ENCODE measurements at places on chromosomes 2 and 18. TPM values are rescaled to one million over a fixed set of nuclear protein-coding genes. Genes with fewer than 3 reads are reported as not detected.

Gene ARHGAP15
- 2.8 TPM for total RNA-seq

Gene FRZB
- total RNA-seq, result 32.9 TPM

Gene GKN1
- total RNA-seq, result not detected

Gene WDR75
- total RNA-seq, result 53.2 TPM

Gene DSG1
- not detected for total RNA-seq

Gene UGT1A10
- not detected for total RNA-seq

Gene KCNK3
- total RNA-seq, result 0.68 TPM

GRCh38 chr2:68362069-68362468 lies 3.0 kb upstream of the PLEK start:
- DNase-seq, result peak; percentile 56

DNA sequence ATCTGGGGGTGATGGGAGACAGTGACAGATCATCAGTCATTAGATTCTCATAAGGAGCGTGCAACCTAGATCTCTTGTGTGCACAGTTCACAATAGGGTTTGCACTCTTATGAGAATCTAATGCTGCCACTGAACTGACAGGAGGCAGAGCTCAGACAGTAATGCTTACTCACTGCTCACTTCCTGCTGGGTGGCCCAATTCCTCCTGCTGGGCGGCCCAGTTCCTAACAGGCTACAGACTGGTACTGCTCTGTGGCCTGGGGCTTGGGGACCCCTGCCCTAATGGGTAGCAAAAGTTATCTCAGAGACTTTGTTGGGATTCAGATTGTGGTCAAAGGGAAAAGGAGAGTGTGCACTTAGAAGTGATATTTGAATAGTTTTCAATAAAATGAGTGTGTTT lies 840.1 kb upstream of the ID2 start:
- DNase-seq, result no peak

- no peak for DNase-seq
Observed at GRCh38 chr2:205453202-205453601, 229.1 kb upstream of the NRP2 start.

GRCh38 chr2:205778356-205778755 lies 96.1 kb downstream of the NRP2 start:
- no peak for DNase-seq

GRCh38 chr2:174486563-174487107 lies at the start of gene GPR155:
TSS of gene GPR155 (minus strand) at chr2:174487029. CDS start at chr2:174481956, 5,073 bp downstream.
- DNase-seq, result peak; percentile 48

GRCh38 chr2:74462786-74463105 lies 2.4 kb downstream of the MOGS start:
- DNase-seq, result no peak

DNA sequence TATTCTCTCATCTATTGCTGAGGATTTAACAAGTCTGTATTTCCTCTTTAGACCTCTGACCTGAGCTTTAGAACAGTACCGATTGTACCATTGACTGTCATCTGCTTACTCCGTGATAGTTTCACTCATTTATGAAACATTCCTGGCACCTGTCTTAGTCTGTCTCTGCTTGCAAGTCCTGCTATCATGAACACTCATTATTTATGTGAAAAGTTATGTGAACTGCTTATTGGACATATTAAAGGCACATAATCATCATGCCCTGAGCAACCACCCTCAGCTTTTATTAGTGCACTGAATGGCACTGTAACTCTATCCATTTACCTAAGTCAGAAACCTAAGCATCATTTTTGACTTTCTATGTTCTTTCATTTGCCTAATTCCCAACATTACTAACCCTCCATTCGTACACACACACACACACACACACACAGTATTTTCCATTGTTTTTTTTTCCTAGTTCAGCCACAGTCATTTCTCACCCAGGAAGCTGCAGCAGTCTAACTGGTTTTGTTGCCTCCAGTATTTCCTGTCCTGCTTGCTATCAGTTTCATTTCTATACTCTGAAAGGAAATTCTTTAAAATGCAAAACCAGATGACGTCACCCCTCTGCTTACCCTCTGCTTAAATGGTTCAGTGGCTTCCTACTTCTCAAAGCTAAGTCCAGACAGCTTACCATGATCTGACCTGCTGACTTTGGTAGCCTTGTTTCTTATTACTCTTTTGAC lies 146.1 kb downstream of the HAUS1 start:
- no peak for DNase-seq

DNA sequence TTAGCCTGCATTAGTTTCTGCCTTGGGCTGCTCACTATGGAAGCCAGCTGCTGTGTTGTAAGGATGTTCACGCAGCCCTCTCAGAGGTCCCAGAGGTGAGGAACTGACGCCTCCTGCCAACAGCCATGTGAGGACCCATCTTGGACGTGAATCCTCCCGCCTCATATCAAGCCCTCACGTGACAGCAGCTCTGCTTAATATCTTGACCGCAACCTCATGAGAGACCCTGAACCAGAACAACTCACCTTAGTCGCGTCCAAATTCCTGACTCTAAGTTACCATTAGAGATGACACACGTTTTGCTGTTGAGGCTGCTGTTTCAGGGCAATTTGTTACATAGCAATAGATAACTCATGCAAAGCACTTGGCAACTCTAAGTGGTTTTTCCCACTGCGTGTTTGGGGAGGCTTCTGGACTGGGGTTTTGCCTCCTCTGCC lies 97.7 kb downstream of the TMEM17 start:
- no peak for DNase-seq

DNA sequence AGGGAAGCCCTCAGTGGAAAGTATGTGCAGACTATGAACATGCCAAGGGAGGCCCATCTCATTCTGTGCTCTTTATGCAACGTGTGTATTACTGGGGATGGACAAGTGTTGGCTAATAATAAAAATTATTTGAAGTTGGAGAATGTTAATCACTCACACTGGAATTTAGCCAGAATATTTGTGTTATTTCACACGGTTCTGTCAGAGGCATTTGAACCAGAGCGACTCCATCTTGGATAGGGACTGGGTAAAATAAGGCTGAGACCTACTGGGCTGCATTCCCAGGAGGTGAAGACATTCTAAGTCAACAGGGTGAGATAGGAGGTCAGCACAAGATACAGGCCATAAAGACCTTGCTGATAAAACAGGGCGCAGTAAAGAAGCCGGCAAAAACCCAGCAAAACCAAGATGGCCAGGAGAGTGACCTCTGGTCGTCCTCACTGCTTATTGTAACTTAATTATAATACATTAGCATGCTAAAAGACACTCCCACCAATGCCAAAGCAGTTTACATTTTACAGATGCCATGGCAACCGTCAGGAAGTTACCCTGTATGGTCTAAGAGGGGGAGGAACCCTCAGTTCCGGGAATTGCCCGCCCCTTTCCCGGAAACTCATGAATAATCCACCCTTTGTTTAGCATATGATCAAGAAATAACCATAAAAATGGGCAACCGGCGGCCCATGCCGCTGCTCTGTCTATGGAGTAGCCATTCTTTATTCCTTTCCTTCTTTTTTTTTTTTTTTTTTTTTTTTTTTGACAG lies 2.6 kb upstream of the FZD5 start:
- DNase-seq, result no peak

- no peak for DNase-seq
Observed at GRCh38 chr2:143482316-143482715, 353.1 kb downstream of the ARHGAP15 start.

DNA sequence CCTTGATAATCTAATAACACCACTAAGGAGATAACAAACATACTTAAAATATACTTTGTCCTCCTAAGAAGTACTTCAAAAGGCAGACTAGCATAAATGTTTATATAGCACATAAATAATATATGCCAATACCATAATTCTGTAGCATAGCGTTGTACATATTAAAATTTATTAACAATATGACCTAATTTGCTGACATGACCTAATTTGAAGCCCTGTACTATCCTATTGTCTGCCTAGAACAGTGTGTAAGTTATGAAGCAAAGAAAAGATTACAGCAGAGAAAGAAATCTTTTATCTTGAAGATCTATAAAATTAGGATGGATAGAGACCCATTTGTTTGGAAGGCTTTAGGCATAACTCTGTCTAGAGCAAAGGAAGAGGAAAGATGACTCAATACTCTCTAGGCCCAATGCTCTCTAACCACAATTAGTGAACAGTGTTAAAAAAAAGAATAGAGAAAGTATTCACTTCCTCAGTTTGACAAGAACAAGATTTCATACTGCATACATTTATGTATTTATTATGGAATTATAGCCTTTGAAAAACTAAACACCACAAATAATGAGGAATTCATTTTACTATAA lies 231.3 kb downstream of the ZRANB3 start:
- DNase-seq, result no peak

DNA sequence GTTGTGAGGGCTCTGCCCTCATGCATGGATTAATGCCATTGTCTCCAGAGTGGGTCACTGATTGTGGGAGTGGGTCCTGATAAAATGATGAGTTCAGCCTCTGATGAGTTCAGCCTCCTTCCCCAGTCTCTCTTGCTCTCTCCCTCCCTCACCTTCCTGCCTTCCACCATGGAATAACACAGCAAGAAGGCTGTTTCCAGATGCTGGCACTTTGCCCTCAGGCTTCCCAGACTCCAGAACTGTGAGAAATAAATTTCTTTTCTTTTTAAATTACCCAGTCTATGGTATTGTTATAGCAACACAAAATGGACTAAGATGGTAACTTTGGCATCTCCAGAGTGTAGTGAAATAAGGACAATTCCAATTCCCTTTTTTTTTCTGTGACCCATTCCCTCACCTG lies 47.1 kb upstream of the MAP4K3 start:
- no peak for DNase-seq

DNA sequence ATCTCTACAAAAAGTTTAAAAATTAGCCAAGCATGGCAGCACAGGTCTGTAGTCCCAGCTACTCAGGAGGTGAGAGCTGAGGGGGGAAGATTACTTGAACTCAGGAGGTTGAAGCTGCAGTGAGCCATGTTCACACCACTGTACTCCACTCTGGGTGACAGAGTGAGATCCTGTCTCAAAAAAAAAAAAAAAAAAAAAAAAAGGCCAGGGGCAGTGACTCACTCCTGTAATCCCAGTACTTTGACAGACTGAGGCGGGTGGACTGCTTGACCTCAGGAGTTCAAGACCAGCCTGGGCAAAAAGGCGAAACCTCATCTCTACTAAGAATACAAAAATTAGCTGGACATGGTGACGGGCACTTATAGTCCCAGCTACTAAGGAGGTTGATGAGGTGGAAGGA lies 37.0 kb downstream of the PUM2 start:
- no peak for DNase-seq

DNA sequence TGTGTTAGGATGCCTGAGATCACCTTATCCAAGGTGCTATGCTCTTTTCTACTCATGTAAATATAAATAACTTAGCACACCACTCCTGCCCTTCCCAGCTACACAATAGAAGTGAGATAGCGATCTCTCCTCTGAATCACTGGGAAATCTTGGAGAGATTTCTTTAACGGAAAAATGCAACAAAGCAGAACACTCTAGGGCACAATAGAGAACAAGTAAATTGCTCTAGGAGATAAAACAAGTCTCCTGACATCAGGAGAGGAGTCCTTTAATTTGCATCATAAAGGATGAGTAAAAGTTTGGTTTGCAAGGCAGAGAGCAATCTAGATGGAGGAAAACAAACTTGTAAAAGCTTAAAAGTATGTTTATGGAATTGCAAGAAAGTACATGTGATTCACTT lies 224.1 kb downstream of the PAX3 start:
- no peak for DNase-seq

DNA sequence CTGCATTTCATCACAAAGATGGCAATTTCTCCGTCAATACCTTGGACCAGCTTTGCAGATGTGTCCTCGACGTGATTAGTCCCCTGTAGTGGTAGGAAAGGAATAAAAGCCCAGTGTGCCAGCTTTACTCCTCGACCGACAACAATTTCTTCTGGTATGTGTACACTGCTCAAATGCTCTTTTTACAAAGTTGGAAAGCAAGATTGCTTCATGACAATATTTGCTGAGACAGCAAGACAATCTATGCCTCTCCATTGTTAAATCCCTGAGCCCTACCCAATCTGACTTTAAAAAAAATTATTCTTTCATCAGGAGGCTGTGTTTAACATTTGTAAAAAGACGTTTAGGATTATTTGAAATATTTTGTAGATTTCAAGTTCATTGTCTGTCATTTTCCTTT lies 27.6 kb upstream of the ZEB2 start:
- no peak for DNase-seq

GRCh38 chr2:217065695-217066405 lies 206.0 kb upstream of the TNP1 start:
- DNase-seq, result no peak

GRCh38 chr2:142223309-142223708 lies 92.5 kb upstream of the LRP1B start:
- DNase-seq, result no peak

- DNase-seq, result no peak
Observed at GRCh38 chr18:25278394-25278793, 73.6 kb downstream of the ZNF521 start.

- DNase-seq, result no peak
Observed at GRCh38 chr2:234491281-234491680, 5.6 kb downstream of the ARL4C start.

DNA sequence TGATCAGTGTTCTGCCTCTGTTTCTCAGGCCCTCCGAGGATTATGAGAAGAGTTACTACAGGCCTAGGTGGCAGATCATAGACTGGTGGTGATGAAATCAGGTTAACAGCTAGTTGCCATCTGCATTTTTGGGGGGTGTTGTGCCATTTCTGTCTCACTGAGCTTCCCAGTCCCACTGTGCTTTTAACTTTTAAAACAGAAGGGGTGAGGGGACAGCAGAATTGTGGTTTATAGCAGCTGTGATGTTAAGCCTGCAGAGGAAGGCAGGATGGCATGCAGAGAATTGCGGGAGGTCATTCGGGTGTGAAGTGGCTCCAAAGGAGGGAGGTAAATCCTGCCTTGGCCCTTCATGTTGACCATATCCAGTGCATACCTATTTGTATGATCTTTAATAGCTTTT lies 5.0 kb downstream of the CAB39 start:
- DNase-seq, result no peak

DNA sequence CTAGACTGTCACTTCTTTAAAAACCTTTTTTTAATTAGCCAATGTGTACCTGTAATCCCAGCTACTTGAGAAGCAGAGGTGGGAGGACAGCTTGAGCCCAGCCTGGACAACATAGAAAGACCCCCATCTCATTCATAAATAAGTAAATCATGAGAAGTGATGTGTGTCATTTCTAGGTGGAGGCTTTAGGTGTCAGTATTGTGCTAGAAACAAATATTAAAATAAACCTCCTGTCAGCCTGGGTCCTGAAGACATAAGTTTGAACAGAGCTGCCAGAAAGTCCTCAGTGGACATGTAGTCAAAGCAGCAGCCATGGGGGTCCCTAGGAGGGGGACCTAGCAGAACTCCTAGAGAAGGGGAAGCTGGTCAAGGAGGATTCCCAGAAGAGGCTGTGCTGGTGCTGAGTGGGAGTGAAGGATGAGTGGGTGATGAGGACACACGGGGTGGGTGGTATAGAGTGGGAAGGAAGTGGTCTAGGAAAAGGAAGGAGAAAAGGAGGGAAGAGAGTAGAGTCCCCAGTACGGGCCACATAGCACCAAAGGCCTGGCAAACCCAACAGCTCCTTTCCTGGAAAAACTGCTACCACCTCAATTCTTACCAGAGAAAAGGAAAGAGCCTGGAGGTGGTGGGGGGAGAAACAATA lies 316.6 kb upstream of the NCKAP5 start:
- no peak for DNase-seq
